ENCODE measurements at places on chromosomes 16 and 17. TPM values are rescaled to one million over a fixed set of nuclear protein-coding genes. Genes with fewer than 3 reads are reported as not detected.
A peak's percentile ranks its signal among the peaks of the same experiment; 100 is the strongest.

DNA sequence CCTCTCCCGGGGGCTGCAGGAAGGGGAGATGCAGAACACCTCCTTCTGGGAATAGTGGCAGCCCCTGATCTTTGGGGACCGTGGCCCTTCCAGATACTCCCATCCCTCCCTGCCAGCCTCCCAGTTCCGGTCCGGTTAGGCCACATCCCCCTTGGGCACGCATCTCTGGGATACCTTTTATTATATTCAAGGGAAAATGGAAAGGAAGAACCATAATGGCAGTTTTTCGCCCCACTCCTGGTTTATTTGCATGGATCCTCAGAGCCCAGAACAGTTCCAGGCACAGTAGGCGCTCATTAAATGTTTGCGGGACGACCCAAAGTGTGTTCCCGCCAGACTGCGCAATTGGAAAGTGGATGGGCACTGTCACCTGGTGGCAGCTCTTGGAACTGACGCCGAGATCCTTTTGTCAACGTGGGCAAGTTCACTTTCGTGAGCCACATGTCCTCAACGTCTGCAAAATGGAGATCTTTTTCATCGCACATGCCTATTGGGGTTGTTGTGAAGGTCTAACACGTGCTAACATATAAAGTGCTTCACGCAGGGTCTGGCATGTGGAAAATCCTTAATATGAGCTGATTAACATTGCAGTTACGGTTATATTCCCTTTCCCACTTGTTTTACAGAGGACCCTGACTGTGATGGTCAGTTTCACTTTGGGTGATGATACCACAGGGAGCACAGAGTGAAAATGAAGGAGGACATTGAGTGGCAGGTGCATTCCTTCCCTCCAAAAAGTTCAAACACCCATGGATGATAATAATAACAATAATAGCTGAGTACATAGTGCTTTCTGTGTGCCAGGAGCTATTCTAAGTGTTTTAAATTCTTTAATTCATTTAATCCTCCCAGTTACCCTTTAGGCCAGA lies 1.7 kb upstream of the GPRC5B start:
- peaks cover 8% of the 10 kb centered on the region for H3K4me1 ChIP-seq
- H3K4me3 ChIP-seq = peak overlapping the region; percentile 90
- peaks cover 45% of the 10 kb centered on the region for H3K36me3 ChIP-seq

- H3K4me1 ChIP-seq = peaks cover 18% of the 10 kb centered on the region
- H3K27me3 ChIP-seq = peaks cover 14% of the 10 kb centered on the region
- no peak overlapping the region for H3K4me3 ChIP-seq
- no peak overlapping the region for H3K27ac ChIP-seq
Observed at GRCh38 chr17:58525239-58525638, 10.8 kb upstream of the MTMR4 start.

- no peak overlapping the region for H3K4me3 ChIP-seq
- no peak for DNase-seq
- H3K27me3 ChIP-seq = peaks cover 12% of the 10 kb centered on the region
Observed at GRCh38 chr16:55624696-55625095, 31.1 kb upstream of the SLC6A2 start.

- H3K27ac ChIP-seq = no peak overlapping the region
- DNase-seq = no peak
- H3K36me3 ChIP-seq = no peaks in the 10 kb centered on the region
- no peak overlapping the region for H3K4me3 ChIP-seq
Observed at GRCh38 chr17:56630202-56630601, 36.7 kb downstream of the NOG start.

Gene PSME3
- 238 TPM for total RNA-seq

Gene TP53TG3
- not detected for total RNA-seq

Gene ASGR1
- total RNA-seq = 0.26 TPM

Gene TXNL4B
- total RNA-seq = 18.0 TPM
